Right lobe of liver (tissue), 6 donors: ENCODE measurements at places on chromosomes 11 and 22.

- DNase-seq, result no peak
Measured at GRCh38 chr22:17247832-17248231, 28.6 kb upstream of the ADA2 start.

DNA sequence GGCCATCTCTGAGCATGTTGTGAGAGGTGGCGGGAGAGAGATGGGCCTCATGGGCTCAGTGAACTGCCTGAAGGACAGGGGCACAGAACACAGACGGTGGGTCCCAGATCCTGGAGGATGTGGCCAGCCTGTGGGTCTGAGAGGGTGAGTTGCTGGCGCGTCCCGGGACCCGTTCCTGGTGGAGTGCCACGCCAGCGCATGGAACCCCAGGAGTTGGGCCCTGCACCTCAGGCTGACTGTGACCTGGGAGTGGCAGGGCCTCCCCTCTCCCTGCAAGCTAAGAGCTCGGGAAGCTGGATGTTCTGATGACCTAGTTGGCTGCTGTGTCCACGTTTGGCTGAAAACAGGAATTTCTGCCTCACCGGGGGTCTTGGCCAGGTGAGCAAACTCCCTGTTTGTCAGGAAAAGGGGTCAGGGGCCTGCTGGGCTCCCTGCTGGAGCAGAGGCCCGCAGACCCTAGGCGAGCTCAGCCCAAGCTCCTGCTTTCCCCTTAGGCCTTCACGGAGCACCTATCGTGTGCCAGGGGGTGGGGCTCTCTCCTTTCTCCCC is 15.0 kb downstream of the LRRC32 start:
- no peak for DNase-seq

- no peak for DNase-seq
Measured at GRCh38 chr22:30573594-30574094, 821 bp downstream of the GAL3ST1 start.

- no peak for DNase-seq
Measured at GRCh38 chr22:26570864-26571525, 18.9 kb downstream of the TPST2 start.

DNA sequence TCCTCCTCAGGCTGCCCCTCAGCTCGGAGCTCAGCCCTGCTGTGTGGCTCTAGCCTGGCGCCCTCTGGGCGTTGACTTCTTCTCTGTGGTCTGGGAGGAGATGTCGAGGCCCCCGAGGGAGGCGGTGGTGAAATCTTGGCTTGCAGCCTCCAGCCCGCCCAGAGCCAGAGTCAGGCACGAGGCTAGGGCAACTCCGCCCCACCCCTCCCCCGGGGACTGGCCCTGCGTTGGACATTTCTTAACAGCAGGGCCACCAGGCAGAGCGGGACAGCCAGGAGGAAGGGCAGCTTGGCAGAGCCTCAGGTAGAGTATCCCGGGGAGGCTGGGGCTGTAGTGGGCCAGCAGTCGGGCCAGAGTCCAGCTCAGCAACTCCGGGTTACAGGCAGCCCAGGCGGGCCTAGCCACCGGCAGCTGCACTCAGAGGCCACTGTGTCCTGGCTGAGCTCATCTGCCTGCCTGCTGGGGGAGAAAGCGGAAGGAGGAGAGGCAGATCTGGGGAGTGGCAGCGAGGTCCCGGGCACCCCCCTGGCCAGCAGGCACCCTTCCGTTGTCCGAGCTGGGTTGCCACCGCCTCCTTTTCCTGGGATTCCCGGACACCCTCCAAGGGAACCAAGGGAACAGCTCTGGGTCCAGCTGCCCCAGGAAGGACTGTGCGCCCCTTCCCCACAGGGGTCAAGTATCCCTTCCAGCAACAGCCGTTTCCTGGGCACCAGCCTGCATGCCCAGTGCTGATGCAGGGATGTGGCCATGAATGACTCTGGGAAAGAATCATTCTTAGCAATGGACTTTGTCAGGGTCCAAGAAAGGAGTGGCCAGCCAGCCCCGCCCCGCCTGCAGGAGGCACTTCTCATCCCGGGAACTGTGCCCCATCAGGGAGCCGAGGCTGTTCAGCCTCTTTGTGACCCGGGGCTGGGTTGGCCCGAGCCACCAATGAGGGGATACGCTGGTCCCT is at the start of gene ALDH3B1:
ALDH3B1 (plus strand) TSS at position 238 of the 952 bp plus-strand sequence. CDS start 4,971 bp downstream, outside the sequence.
- DNase-seq, result peak; percentile 96
